Inflammatory macrophage treated with lipopolysaccharide for 4 hours (primary cell): ENCODE measurements at places on chromosomes 11 and 22.
A peak's percentile ranks its signal among the peaks of the same experiment; 100 is the strongest.

GRCh38 chr11:73240190-73240781 is 22.2 kb downstream of the P2RY2 start:
- DNase-seq = no peak

GRCh38 chr11:76234416-76235232 is 28.3 kb upstream of the WNT11 start:
- peak; percentile 69 for DNase-seq

DNA sequence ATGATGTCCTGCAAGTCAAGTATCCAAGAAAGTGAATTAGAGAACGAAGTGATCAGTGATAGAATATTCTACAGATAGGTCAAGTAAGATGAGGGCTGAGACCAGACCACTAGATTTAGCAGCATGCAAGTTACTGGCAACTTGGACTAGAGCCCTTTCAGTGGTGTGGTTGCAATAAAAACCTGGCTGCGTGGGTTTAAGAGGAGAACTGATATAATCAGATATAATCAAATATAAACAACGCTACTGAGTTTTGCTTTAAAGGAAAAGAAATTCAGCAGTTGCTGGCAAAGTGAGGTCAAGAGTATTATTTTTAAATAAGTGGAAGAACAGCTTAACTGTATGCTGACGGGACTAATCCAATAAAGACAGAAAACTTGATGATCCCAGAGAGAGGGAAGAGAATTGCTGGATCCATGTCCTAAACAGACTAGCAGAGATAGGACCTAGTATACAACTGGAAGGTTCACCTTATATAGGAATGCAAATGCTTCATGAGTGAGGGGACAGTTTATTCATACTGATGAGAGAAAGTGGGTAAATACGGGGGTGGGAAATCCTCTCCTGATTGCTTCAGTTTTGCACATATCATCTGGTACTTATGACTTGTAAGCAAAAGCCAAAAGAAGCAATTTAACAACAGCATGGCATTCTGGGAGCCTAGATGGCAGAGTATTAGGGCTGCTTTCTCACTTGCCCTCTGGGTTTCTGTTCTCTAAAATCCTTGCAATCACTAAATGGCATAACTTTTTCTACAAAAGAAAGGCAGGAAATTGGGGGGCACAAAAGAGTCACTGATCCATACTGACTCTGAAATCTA is 146.2 kb downstream of the RBFOX2 start:
- no peak for DNase-seq

DNA sequence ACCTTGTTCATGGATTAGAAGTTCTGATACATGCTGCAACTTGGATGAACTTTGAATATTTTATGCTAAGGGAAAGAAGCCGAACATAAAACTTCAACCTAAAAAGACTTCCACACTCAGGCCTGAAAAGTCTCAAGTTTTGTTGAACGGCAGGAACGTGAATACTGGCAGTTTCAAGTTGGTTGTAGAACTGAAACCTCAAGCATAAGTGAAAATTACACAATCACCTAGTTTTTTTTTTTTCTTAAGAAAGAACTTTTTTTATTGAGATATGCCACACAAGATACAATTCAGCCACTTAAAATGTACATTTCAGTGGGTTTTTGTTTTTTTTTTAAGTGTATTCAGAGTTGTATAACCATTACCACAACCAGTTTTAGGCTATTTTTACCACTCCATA is 50.8 kb upstream of the ADORA2A start:
- DNase-seq = peak; percentile 77

- DNase-seq = peak; percentile 23
Measured at GRCh38 chr11:69351460-69351859, 57.5 kb downstream of the MYEOV start.

DNA sequence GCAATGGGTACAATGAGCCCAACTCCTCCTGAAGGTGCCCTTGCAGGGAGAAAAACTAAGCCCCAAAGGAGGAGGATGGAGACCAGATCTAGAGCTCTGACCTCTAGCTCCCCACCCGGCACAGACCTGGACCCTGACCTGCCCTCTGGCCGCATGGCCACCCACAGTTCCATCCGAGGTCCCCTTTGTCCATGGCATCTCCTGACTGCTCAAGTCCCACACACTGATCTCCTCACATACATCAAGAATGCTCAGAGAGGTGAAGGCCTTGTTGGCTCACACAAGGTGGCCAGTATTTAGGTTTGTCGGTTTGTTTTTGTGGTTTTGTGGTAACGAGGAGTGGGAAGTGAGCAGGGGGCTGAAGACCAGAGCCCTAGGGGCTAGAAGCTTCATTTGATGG is 423.5 kb upstream of the B3GAT1 start:
- no peak for DNase-seq

DNA sequence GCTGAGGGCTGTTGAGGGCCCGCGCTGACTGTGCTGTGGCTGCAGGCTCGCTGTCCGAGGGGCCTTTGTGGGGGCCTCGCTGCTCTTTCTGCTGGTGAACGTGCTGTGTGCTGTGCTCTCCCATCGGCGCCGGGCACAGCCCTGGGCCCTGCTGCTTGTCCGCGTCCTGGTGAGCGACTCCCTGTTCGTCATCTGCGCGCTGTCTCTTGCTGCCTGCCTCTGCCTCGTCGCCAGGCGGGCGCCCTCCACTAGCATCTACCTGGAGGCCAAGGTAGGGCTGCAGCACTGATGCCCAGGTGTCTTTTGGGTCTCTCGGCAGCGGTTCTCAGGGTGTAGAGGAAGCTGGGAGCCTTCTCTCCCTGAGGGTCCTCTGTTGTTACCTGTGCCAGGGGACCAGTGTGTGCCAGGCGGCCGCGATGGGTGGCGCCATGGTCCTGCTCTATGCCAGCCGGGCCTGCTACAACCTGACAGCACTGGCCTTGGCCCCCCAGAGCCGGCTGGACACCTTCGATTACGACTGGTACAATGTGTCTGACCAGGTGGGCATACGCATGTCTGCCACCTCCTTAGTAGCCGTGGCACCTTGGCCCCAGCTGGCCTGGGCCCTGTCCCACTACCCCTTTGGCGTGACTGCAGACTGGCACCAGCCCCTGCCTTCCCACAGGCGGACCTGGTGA is 2.2 kb downstream of the GPR137 start:
- no peak for DNase-seq

- no peak for DNase-seq
Measured at GRCh38 chr11:95883381-95883780, 40.5 kb downstream of the MTMR2 start.

DNA sequence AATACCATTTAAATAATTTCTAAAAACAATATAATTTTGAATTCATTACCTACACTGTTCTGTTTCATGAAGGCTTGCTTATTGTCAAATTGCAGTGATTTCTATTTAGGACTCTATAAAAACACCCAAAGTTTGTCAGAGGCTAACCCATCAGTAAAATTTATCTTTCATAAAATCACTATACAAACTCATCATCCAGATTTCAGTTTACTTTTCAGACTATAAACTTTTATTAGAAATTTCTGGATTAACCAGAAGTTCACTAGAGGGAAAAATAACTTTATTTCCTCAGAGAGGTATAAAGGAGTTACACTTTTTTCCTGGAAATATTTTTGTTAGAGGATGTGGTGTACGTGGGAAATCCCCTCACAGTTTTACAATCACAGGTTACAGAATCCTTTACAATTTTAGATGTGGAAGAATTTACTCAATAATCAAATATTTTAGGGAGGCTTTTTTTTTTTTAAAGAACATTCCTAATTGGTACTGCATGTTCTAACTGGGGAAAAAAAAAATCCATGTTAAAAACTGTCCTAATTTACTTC is 176.7 kb downstream of the SWAP70 start:
- DNase-seq = no peak

DNA sequence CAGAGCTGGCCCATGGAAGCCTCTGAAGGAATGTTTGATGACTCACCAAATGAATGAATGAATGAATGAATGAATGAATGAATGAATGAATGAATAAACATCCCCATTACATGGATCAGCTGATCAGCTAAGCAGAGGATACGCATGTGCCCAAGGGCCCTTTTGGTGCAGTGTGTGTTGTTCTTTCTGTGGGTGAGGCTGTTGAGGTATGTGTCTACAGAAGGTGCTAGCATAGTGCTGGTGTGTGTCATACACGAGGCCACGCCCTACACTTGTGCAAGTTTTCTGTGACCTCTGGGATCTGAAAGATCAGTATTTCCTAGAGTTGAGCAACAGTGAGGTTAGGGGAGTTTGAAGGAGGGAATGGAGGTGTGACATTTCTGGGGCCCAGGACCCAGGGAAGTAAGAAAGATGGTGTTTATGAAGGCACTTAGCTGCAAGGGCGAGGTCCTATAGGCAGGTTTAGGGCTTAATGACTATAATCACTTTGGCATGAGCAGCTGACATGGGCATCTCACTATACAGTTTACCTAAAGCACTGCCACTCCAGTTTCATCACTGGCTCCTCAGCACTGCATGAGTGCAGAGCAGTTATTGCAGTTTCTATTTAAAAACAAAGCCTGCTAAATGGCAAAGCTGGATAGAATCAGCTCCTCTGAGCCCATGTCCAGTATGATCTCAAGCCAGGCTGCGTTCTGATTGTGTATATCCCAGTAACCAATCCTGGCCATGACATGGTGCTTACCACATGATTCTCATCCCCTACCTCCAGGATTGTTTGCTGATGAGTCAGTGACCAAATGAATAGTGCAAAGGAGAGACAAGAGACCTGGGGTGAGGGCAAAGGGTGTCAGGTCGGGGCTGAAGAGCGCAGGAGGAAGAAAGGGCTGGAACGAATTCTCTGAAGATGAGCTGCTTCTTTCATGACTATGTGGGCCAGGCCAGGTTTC is 36.4 kb upstream of the E2F8 start:
- no peak for DNase-seq
